ENCODE measurements at places on chromosomes 16 and 17.

DNA sequence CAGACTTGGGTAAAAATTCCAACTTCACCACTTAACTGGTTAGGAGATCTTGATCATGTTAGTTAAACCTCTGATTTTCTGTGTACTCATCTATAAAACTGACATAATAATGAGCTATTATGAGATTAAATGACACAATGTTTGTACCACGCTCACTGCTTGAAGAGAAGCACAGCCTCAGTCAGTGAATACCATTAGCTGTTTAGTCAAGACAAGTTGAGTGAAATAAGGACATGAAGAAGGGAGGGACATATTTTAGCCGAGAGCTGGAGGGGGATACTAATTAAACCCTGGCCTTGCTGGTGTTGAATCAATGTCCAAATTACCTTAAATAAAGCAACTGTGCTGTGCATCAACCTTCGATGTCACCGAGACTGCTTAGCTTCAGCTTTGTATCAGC is 105.1 kb upstream of the TOX3 start:
- DNase-seq: no peak
- no peak overlapping the region for H3K27ac ChIP-seq
- no peaks in the 10 kb centered on the region for H3K36me3 ChIP-seq
- H3K27me3 ChIP-seq: no peaks in the 10 kb centered on the region

DNA sequence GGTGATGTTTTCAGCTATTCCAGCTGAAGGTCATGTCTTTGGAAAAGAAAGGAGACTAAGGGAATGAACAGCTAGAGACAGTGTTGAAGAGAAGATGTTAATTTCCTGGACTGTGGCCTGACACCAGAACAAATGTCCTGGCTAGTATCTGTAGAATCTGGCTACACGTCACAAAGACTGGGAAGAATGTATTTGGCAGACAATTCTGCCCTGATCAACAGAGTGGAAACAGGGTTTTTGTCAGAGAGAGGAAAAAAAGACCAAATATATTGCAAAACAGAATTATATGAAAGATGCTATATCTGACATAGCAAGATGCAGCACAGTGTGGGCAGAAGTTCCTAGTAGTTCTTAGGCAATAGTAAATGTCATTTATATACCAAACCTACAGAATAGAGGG is 17.0 kb upstream of the ANKFN1 start:
- H3K4me3 ChIP-seq: no peak overlapping the region
- H3K4me1 ChIP-seq: no peaks in the 10 kb centered on the region
- no peaks in the 10 kb centered on the region for H3K36me3 ChIP-seq
- no peaks in the 10 kb centered on the region for H3K27me3 ChIP-seq
- DNase-seq: no peak
- no peak overlapping the region for H3K27ac ChIP-seq

GRCh38 chr16:10219742-10220141 is 37.5 kb upstream of the GRIN2A start:
- H3K27ac ChIP-seq: no peak overlapping the region
- H3K27me3 ChIP-seq: no peaks in the 10 kb centered on the region
- DNase-seq: no peak
- H3K4me1 ChIP-seq: no peaks in the 10 kb centered on the region

DNA sequence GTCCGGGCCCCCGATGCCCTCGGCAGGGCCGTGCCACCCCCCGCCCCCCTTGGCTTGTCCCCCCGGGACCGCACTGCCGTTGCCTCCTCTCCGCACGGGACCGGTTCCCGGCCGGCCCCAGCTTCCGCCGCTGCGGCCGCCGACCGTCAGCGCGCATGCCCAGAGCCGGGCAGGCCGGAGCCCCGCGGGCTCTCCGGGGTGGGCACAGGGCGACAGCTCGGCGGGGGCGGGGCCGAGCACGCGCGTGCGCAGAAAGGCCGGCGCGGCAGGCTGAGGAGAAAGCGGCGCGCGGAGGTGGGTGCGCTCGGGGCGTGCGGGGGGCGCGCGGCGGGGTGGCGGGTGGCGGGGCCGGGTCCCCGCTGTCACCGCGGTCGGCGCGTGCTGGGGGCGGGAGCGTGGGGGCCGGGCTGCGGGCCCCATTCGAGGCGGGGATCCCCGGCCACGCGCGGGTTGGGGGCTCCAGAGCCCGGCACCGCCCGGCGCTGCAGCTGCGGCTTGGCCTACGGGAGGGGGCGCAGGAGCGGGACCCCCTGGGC is at the start of gene TBC1D24:
Gene TBC1D24 (plus strand): TSS at position 251 of the 536 bp plus-strand sequence. CDS start 21,022 bp downstream, outside the sequence.
- no peaks in the 10 kb centered on the region for H3K36me3 ChIP-seq
- H3K4me3 ChIP-seq: peak within 1 kb of the TSS; percentile 73
- peak; percentile 97 for DNase-seq
- peak within 1 kb of the TSS; percentile 79 for H3K27ac ChIP-seq
- H3K4me1 ChIP-seq: peaks cover 19% of the 10 kb centered on the region

GRCh38 chr17:40230670-40231069 is 11.6 kb downstream of the WIPF2 start:
- H3K27ac ChIP-seq: no peak overlapping the region
- no peak overlapping the region for H3K4me3 ChIP-seq
- peaks cover 18% of the 10 kb centered on the region for H3K36me3 ChIP-seq
- no peaks in the 10 kb centered on the region for H3K4me1 ChIP-seq
- H3K27me3 ChIP-seq: no peaks in the 10 kb centered on the region

DNA sequence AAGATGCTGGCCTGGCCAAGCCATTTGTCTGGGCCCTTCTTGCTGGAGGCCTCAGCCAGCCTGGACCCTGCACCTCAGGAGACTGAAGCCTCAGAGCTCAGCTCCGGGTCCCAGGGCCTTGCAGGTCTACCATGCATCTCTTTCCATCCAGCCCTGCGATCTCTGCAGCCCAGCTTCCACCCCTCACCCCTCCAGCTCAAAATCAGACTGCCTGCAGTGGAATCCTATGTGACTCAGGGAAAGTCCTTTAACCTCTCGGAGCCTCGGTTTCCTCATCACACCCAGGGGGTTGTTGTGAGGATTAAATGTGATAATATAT is 2.9 kb upstream of the B9D1 start:
- no peak overlapping the region for H3K4me3 ChIP-seq
- DNase-seq: no peak
- H3K27me3 ChIP-seq: no peaks in the 10 kb centered on the region
- no peak overlapping the region for H3K27ac ChIP-seq
- no peaks in the 10 kb centered on the region for H3K36me3 ChIP-seq

DNA sequence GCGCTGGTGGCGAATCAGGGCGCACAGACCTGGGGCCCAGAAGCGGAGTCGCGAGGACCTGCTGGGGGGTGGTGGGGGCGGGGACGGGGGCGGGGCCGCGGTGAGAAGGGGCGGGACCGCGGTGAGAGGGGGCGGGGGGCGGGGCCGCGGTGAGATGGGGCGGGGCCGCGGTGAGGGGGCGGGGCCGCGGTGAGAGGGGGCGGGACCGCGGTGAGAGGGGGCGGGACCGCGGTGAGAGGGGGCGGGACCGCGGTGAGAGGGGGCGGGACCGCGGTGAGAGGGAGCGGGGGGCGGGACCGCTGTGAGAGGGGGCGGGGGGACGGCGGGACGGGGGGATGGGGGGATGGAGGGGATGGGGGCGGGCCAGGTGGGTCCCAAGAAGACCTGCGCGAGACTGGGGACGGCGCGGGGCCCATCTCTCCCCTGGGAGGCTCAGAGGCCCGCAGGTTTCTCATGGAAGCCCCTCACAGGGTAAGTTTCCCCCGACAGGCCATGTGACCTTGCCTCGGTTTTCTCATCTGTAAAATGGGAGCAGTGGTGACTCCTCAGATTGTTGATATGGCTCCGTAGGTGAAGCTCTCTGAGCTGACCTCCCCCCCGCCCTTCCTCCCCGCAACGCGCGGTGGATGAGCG is 28.6 kb upstream of the DBNDD1 start:
- H3K27me3 ChIP-seq: peaks cover 23% of the 10 kb centered on the region
- H3K27ac ChIP-seq: peak overlapping the region; percentile 17
- H3K4me3 ChIP-seq: no peak overlapping the region
- peaks cover 15% of the 10 kb centered on the region for H3K36me3 ChIP-seq

GRCh38 chr16:22912654-22913053 is 98.7 kb downstream of the HS3ST2 start:
- DNase-seq: no peak
- H3K27me3 ChIP-seq: no peaks in the 10 kb centered on the region
- no peak overlapping the region for H3K27ac ChIP-seq
- H3K4me3 ChIP-seq: no peak overlapping the region
- no peaks in the 10 kb centered on the region for H3K4me1 ChIP-seq

- no peak overlapping the region for H3K4me3 ChIP-seq
- H3K36me3 ChIP-seq: peaks cover 4% of the 10 kb centered on the region
- peaks cover 4% of the 10 kb centered on the region for H3K4me1 ChIP-seq
- peak; percentile 76 for DNase-seq
- H3K27me3 ChIP-seq: no peaks in the 10 kb centered on the region
These were observed 372.7 kb downstream of the SLC39A11 start for GRCh38 chr17:72719578-72720493.

GRCh38 chr17:5044630-5045029 is 9.4 kb upstream of the SLC52A1 start:
- H3K27ac ChIP-seq: peak overlapping the region; percentile 26
- H3K36me3 ChIP-seq: no peaks in the 10 kb centered on the region
- no peaks in the 10 kb centered on the region for H3K27me3 ChIP-seq
- peaks cover 18% of the 10 kb centered on the region for H3K4me1 ChIP-seq

DNA sequence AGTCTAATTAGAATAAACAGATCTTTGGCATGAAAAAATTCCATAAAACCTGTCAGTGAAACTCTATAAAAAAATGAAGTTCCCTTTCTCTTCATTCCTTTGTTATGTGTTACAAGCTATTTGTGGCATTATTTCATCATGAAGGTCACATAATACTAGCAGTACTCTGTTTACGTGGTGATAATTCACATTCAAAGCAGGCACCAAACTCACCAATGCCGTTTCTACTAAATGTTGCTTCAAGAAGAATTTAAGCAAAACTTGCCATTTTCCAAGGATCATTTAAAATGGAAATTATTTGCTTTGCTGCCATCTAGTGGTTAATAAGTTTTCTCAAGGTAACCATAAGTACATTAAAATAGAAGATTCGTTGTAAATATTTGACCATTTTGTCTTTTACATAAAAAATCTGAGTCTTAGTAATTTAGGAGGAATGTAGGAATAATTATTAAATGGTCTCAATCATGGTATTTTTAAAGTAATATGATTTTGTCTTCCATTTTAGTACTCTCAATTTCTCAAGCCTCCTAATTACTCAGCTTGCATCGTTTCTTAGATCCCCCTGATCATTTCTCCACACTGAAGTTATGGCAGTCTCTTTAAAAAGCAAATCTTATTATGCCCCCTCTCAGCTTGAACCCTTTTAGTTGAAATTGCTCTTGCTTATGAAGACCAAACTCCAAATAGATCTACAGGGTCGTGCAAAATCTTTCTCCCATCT is 80.8 kb downstream of the OMG start:
- no peak overlapping the region for H3K4me3 ChIP-seq
- H3K27ac ChIP-seq: no peak overlapping the region
- DNase-seq: no peak
- no peaks in the 10 kb centered on the region for H3K4me1 ChIP-seq

GRCh38 chr16:48220891-48221290 is 23.2 kb upstream of the LONP2 start:
- no peak overlapping the region for H3K4me3 ChIP-seq
- no peak for DNase-seq
- no peak overlapping the region for H3K27ac ChIP-seq
- no peaks in the 10 kb centered on the region for H3K4me1 ChIP-seq
- no peaks in the 10 kb centered on the region for H3K36me3 ChIP-seq

Measured in spleen (tissue), 13 donors.